ENCODE measurements at places on chromosomes 4 and X.

GRCh38 chr4:143586080-143586479 lies 72.6 kb downstream of the SMARCA5 start:
- no peak for DNase-seq

GRCh38 chrX:130075777-130076176 lies 34.5 kb downstream of the ELF4 start:
- DNase-seq: no peak

- no peak for DNase-seq
Measured at GRCh38 chrX:79325263-79325958, 41.7 kb downstream of the ITM2A start.

DNA sequence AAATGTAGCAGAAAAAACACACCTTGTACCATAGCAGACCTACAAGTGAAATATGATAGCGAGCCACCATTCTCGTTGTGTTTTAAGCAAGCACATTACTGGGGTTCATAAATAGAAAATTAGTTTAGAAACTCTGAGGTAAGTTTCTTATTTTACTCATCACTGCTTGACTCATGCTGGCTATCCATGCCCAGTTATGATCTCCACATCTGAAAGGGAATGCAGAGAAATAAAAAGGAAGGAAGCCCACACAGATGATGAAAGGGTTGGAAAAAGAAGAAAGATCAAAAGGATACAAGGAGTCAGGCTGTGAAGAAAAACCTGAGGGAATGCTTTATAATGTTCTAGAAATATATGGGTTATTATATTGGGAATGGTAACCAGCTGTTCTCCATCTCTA lies 54.5 kb downstream of the CAMK2D start:
- no peak for DNase-seq

- no peak for DNase-seq
Measured at GRCh38 chr4:14916554-14917297, 85.6 kb upstream of the CPEB2 start.

DNA sequence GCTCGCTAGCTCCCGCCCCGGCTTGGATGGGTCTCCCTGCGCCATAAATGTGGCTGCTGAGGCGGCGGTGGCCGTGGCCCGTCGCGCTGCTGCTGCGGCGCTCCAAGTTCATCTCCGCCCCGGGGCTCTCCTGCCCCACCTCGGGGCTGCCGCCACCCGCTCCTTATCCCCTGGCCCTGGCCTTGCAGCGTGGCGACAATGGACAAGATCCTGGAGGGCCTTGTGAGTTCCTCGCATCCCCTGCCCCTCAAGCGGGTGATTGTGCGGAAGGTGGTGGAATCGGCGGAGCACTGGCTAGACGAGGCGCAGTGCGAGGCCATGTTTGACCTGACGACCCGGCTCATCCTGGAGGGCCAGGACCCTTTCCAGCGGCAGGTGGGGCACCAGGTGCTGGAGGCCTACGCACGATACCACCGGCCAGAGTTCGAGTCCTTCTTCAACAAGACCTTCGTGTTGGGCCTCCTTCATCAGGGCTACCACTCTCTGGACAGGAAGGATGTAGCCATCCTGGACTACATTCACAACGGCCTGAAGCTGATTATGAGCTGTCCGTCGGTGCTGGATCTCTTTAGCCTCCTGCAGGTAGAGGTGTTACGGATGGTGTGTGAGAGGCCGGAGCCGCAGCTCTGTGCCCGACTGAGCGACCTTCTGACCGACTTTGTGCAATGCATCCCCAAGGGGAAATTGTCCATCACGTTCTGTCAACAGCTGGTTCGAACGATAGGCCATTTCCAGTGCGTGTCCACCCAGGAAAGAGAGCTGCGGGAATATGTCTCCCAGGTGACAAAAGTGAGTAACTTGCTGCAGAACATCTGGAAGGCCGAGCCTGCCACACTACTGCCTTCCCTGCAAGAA lies 763 bp downstream of the USP38 start:
- DNase-seq: peak; percentile 2

DNA sequence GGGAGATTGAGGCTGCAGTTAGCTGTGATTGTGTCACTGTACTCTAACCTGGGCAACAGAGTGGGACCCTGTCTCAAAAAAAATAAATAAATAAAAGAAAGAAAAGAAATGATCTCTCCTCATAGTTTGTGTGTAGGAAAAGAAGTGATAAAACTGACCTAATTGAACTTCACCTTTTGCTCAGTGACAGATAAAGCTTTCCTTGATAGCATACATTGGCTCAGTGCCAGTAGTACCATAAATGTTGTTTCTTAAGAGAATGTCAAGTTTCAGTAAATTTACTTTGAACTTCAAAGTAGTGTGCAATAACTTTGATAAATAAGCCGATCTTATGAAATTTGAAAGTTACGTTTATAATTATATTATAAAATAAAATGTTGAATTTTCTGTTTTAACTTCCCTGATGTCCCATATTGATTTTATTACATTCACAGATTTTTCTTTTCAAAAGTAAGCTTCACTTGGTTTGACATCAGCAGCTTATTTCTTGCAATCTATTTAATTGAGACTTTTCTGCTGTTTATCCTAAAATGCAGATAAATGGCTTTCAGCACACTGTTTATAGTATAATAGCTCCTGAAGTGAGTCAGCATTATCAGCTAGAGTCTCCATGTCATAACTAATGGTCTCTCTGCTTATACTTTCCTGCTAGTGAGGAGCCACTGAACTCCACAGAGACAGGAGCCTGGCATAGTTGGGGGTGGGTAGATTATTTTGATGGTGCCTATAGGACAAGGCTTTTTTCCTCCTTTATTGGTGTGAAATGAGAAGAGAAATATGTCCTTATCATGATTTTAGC lies 330.1 kb downstream of the BMPR1B start:
- DNase-seq: no peak

DNA sequence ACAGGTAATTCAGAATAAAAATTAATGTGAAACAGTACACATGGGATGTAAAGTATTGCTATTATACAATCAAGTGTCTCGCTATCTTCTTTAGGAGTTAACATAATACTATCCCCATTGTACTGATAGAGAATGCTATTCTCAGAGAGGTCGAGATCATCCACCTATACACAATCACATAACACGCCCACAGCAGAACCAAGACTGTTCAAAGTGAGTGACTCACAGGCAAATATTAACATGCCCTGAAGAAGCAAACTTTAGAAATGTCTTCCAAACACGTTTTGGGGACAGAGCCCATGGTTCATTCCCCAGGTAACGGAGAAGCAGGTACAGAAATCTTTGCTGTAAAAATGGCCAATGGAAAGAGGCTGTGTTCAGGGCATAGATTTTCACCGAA lies 50.1 kb upstream of the PHKA2 start:
- DNase-seq: no peak

DNA sequence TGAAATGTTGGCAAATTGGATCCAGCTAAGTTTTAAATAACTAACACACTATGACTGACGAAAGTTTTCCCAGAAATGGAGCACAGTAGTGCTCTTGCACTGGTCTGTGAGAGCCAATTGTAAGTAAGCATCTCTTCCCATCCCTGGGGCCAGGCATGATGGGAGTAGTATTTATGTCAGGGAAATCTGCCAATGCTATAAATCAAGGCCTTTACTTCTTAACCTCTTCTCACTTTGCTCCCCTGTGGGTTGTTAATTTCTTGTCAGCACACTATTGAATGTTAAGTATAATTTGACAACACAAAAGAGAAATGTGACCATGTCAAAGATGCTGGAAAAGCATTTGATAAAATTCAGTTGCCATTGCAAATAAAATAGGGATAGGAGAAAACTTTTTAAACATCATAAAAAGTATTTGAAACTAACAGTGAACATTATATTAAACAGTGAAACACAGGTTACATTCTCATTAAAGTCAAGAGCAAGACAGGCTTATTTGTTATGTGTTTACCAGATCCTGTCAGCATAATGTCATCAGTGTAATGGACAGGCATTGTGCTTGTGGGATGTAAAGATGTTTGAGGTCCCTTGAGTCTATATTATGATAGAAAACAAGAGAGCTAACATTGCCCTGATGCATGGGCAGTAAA lies 5.0 kb downstream of the F8A1 start:
- no peak for DNase-seq

DNA sequence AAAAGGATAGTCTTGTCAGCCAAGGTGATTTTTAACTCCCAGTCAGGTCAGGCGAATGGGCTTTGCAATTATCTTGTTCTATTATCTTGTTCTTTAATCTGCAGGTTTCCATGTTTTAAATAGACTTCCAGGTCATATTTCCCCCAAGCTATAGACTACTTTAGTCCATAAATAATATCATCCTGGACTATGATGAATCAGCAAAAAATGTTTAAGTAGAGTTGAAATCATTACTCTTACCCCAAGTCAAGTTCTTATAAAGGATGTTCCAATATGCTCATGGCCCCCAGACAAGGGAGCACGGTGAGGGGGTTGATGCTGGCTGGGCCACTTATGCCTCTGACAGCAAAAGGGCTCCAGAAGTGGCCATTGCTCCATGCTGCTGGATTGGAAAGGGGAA lies 75.1 kb downstream of the SLC2A9 start:
- DNase-seq: no peak

DNA sequence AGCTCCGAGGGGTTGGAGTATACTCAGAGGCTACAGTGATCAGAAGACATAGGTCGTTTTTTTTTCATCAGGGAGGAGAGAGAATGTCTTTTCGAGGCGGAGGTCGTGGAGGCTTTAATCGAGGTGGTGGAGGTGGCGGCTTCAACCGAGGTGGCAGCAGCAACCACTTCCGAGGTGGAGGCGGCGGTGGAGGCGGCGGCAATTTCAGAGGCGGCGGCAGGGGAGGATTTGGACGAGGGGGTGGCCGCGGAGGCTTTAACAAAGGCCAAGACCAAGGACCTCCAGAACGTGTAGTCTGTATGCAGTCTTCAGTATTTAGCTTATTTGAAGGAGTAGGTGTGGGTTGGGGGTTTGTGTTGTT lies 500 bp downstream of the GAR1 start:
- DNase-seq: no peak

GRCh38 chr4:126448086-126448845 lies 1133.5 kb downstream of the FAT4 start:
- no peak for DNase-seq

GRCh38 chrX:27399146-27399456 lies 64.0 kb downstream of the PPP4R3C start:
- no peak for DNase-seq

DNA sequence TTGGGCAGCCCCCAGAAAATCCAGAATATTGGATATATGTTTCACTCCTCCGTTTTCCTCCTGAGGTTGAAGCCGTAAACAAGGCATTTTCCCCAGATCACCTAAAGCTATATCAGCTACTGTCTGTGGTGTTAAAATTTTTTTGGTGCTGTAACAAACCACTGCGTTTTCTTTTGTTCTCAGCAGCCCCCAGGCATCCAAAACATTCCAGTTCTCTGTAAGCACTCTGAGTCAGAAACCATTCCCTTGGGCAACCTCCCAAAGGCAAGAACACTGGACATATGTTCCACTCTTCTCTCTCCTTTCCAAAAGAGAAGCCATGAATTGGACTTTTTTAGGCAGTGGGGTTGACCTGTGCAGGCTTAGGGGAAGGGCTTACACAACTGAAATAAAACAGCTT lies 310.9 kb downstream of the MID1IP1 start:
- no peak for DNase-seq

DNA sequence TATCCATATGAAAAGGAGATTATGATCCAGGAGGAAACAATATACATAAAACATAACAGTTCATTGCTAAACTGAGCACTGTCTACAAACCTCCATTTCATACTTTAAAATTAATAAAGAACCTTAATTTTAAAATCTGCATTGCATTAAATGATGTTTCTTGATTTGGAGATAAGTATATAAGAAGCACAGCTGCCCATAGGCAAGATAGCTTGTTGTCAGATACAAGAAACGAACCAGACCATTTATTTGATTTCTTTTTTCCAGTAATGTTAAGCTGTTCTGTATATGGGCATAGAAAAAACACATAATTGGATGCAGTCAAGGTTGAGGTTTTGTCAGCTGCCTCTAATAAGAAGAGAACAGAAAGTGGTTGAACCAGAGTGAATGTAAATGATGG lies 6.4 kb downstream of the GUF1 start:
- DNase-seq: no peak

DNA sequence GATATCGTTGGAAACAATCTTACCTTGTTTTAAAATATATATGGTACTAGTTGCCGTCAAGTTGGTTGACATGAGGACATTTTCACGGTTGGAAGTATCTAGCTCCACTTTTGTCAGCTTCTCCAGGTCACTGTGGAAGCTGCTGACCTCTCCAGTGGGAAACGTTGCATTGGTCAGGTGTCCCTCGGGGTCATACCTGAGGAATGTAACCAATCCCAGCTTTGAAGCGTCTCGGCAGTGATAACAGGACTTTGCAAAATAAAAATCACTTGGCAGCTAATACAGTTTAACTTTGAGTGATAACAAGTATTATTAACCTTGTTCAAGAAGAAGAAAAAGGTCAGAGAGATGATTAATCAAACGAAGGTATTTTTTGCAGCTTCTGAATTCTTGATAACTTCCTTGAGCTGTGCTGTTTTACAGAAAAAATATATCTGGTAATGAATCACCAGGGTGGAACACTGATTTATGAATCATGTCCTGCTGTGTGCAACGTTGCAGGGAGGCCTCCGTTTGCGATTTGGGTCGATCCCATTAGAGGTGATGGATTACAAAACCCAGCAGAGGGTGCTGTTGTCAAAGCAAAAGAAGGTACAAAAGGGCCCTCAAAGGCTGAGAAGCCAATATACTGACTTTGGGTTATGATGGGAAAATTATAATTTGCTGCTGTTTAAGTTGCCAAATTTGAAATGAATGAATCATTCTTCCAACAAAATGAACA lies 60.1 kb downstream of the SH2D1A start:
- DNase-seq: peak; percentile 72

DNA sequence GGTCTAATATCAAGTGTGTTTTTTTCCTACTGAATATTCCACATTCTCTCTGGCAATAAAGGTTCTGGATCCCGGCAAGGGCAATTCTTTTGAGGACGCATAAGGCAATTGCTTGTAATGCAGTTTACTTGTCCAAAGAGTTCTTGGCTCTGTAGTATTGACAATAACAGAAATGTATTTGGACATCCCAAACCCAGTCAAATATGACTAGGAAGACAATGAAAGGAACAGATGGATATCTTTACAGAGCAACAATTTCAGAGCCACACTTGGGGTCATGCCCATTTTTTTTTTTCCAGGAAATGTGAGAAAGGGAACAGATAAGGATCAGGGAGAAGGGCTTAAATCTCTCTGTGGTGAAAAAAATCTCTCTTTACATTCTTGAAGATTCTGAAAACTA lies 12.2 kb downstream of the GK2 start:
- no peak for DNase-seq

GRCh38 chrX:11398139-11398538 lies 104.9 kb downstream of the AMELX start:
- no peak for DNase-seq

DNA sequence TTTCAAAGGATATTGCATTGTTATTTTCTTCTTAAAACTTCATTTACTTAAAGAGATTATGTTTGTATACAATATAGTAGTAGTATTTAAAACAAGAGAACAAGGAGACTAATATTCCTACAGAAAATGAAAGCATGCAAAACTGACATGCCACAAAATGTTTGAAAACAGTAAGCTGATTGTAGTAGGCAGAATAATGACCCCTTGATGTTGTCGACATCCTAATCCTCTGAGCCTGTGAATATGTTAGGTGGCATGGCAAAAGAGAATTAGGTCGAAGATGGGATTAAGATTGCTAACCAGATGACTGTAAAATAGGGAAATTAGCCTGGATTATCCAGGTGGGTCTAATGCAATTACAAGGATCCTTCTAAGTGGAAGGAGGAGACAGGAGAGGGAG lies 522.2 kb upstream of the NR3C2 start:
- DNase-seq: no peak
